Stimulated activated CD8-positive, alpha-beta memory T cell treated with anti-CD3 and anti-CD28 coated beads, Interleukin-15, amount 100 ng/mL, for 4 hours (primary cell): ENCODE measurements at places on chromosomes 3 and 15.

GRCh38 chr15:93705753-93706455 is 525.5 kb upstream of the MCTP2 start:
- DNase-seq: no peak

DNA sequence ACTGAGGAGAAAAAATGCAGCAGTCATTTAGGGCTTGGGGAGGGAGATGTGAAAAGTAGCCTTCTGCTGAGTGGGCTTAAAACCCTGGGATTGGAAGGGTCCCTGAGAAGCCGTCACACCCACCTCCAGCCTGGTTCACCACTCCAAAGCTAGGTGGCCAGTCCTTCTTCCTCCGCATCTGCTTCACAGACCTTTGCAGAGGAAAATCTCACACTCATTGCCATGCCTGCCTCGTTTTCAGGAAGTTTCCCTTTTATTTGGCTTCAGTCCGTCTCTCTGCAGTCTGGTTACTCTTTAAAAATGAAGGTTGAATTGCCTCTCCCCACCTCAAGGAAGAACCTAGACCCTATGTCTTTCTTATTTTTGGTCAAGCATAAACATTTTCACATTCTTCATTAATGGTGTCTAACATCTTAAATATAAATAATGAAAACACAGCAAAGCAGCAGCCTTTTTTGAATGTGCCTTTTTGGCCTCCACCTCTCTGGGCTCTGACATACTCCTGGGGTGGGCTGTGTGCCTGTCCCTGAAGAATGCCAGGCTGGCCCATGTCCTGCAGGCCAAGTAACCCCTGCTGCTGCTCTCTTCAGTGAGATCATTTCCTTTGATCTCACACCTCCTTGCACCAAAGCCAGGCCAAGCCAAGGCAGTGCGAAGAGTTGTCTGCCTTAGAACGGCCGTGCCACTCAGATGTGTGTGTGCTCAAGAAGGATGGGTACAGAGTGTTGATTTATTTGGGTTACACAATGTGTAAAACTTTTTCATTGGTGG is 11.0 kb downstream of the MRAS start:
- DNase-seq: no peak

- DNase-seq: no peak
Measured at GRCh38 chr3:5317557-5317956, 130.1 kb downstream of the EDEM1 start.

DNA sequence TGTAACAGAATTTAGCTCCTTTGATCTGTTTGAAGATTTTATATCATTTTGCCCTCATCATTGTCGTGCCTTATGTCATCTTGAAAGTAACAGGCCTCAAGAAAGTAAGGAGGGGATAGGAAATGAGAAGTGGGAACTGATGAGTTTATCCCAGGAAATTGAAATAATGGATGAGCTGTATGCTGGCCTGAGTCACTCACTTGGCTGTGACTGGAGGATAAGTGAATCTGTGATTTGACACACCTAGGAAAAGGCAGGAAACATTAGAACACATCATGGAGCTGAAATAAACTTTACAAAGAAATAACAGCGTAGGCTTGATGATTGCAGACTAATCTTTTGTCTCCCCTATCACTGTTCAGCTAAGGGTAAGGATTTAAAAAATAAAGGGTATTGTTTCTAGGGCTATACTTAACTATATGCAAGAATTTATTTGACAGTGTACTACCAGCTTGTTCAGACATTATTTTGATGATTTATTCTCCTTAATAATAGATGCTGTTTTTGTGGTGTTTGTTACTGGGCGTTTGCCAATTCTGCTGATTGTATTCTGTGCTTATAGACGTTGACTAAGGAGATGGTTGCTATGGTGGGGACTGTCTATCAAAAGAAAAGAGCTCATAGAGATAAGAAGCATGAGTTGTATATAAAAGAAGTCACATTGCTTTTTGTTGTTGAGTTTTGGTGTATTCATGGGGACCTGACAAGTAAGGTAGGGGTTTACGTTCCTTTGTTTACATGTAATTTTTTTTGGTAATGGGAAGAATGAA is 105.6 kb upstream of the ROPN1 start:
- no peak for DNase-seq

GRCh38 chr3:42266085-42266484 is at the start of gene CCK:
Gene CCK, minus strand, starts transcription at chr3:42266185. Its CDS starts 2,555 bp downstream, at chr3:42263630.
- no peak for DNase-seq

DNA sequence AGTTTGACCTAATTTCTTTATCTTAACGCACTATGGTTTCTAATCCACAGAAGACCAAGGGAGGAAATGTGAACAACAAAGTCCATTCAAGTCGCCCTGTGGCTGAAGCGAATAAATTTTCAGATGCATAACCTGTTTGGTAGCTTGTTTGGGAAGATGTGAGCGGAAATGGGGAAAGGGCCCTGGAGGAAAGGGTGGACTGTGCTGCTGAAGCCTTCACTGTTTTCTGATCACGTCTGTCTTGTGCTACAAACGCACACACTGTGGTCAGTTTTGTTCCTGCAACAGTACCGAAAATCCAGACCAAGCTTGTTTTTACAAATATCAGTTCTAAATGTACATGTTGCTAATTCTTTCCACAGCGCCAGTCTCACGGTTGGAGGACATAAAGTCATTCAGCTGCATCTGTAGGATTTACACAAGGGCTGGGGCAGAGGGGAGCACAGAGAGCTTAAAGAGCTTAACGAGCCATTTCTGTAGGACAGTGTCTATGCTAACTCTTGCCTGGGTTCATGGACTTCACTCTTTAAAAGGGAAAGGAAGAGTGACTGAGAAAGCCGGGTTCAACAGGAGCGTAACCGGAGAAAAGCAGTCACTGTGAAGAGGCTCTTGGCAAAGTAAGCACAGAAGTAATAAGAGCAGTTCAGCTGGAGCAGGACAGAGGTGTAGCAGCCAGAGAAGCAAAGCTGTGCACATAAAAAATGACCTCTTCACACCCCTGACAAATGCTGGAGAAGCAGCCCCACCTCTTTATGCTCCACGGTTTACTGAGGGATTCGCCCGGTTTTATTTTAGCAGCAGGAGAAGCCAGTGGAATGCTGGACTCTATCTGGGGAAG is 66.6 kb downstream of the USF3 start:
- DNase-seq: no peak

DNA sequence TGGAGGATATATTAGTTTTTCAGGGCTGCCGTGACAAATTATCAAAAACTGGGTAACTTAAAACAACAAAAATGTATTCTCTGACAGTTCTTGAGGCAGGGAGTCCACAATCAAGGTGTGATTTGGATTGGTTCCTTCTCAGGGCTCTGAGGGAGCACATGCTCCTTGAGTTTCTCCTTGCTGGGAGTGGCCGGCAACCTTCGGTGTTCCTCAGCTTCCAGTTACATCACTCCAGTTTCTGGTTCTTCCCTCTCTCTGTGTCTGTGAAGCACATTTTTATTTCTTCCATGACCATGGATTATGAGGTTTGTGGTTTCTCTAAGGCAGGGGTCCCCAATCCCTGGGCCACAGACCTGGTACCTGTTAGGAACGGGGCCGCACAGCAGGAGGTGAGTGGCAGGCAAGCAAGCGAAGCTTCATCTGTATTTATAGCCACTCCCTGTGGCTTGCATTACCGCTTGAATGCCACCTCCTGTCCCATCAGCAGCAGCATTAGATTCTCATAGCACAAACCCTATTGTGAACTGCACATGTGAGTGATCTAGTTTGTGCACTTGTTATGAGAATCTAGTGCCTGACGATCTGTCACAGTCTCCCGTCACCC is 24.3 kb downstream of the LRRC28 start:
- no peak for DNase-seq
